ENCODE measurements at places on chromosomes 11 and 22.

DNA sequence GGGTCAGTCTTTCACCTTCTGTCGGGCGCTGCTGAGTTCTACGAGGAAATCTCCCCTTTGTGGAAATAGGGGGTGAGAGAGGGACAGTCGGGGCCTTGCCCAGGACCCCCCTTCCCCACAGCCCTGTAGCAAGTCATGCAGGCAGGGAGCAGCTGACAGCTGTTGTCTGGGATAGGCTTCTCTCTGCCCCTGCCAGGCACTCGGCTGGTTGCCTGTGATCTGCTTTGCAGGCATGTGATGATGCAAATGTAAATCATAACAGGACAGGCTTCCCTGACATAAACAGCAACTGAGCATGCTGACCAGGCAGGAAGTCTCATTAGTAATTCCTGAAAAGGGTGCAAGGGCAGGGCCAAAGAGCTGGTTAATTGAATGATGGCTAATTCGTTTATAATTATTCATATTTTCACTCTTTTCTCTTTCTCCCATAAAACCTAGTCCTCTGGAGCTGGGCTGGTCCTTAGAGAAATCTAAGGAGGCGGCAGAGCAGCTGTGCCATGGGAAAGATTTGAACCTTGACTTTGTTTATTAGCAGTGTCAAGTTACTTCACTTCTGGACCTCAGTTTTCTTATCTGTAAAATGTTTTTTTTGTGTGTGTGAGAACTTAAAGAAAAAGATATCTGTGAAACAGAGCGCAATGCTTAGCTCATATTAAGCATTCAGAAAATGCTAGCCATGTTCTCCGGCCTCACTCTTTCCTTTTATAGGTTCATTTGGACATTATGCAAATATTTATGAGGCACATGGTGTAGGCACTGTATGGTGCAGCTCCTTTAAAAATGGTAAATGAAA is 129.7 kb downstream of the LDLRAD3 start:
- peak; percentile 55 for DNase-seq

DNA sequence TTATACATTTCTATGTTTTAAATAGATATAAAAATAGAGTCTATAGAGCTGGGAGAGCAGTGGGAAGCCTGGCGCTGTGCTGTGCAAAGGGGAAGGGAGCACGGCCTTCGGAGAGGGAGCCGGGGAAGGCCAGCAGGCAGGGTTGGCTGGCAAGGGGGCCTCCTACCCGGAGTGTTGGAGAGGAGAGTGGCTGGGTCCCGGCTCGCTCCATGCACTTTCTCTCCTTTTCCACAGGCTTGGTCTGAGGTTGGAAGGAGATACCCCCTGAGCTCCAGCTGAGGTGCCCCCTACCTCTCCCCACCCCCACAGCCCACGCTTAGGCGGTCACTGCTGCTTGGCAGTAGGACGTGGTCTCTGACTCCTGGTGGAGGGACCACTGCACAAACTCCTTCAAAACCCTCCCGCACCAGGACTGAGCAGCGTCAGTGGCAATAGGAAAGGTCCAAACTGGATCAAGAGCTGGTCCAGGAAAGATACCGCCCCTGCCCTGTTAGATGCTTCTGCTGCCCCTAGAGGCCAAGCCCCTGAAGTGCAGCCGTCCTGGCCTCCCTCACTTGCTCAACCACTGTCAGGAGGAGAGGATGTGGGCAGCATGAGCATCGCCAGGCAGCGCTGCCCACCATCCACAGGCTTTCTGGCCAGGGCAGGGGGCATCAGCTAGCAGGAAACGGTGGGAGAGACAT is 52.9 kb downstream of the SYT13 start:
- DNase-seq: peak; percentile 91

GRCh38 chr22:47259049-47259448 is 496.6 kb downstream of the TBC1D22A start:
- no peak for DNase-seq

DNA sequence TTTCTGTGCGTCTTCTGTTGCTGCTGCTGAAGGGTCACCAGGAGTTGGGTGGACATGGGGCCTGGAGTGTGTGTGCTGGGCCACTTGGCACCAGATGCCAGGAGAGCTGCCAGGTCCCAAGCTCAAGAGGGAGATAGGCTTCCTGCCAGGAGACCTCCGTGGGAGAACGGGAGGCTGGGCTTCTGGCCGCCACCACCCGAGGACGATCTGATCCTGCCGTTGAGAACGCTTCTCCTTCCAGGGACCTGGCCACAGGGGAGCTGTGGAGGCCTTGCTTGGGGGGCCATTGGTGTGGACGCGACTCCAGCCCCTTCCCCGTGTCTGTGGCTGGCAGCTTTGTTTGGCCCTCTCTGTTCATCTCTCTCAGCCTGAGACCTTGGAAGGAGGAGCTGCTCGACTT is 2.4 kb downstream of the BRSK2 start:
- DNase-seq: no peak

DNA sequence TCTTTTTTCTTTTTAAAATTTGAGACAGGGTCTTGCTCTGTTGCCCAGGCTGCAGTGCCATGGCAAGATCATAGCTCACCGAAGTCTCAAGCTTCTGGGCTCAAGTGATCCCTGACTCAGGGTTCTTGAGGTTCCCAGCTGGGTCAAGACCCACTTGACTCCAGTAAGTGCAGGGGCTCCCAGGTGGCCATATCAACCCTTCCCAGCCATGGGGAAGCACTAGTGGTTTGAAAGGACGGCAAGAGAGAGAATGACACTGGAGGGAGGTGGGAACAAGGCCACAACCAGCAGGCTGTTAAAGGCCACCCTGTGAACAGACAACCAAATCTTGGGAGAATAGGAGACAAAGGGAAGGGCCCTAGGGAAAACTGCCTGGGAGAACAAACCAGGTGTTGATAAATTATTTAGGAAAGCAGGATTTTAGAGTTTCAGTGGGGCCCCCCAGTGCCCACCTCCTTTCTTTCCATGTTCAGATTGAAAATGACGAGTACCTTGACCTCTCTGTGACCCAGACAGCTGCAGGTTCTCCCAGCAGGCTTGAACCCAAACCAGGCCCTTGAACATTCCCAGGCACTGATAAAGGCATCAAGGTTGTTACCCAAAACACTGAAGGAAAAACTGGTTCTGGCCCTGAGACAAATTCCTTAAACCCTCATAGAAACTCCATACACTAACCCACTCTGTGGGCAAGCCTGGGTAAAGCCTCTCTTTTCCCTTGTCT is 28.8 kb downstream of the KLHL22 start:
- DNase-seq: no peak

DNA sequence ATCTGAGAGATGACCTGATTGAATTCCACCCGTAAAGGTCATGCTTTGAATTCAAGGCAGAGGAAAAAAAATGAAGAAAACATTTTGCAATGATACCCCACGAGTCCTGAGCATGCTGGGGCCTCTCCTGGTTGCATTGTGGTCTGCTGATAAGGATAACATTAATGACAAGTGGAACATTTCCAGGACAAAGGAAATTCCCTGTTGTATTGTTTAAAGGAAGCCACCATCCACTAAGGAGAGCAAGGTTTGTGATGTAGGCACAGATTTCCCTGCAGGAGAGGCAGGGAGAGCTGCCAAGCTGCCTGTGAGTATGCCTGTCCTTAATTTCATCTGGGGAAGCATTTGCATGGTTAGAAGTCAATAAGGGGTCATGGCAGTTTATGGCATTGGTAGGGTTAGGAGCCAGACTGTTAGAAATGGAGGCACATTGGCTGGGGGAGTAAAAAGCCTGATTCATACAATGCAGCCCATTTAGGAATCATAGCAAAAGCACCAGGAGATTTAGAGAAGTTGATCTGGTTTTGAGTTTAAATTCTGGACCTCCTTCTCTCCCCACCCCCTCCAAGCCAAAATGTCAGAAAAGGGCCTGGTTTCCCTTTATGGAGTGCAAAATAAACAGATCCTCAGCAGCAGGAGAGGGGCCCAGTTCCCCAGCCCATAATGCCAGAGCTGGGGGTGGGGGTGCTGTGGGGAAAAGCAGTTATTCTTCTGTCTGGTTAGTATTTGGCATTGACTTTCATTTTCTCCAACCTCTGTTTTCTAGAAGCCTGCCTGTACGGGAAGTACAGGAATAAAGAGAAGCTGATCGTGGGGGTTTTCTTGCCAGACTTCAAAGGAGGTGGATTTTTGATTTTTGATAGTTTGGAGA is 22.1 kb downstream of the FLI1 start:
- DNase-seq: peak; percentile 42

- DNase-seq: no peak
Observed at GRCh38 chr22:25950111-25950510, 208.1 kb downstream of the MYO18B start.

DNA sequence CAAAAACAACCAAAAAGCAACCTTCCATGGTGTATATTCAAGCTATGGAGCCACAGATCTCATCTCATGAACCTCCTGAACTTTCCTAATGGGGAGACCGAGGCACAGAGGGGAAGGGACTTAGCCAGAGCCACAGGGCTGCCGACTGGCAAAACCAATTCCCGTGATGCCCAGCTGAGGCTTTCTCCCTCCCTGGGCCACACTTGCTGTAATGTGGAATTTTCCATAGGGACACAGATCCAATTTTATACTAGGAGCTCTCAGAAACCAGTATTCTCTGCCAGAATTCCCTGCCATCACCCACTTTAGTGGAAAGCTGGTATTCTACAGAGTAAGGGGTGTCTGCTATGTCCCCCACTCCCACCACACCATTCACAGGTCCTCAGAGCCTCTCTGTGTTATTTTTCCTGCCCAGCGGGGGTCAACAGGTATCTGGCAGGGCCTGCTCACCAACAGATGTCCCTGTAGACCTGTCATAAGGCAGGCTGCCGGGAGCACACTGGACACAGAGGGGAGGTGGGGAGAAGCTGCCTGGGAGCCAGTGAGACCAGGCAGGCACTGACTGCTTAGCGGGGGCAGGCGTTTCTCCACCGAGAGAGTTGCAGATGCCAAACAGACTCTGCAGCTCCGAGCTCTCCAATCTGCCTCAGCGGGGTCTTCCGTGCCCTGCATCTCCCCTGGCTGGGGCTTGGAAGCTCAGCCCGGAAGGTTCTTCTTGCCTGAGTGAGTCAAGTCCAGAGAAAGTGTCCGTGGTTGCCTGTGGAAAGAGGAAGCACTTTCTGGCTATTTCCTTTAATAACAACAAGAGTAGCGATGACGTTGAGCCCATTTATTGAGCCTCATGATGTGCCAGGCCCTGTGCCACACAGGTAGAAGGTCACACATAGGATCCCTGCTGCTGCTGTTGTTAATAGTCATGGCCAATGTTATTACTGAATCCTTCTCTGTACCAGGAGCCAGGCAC is 26.3 kb downstream of the RPS6KA4 start:
- DNase-seq: no peak

DNA sequence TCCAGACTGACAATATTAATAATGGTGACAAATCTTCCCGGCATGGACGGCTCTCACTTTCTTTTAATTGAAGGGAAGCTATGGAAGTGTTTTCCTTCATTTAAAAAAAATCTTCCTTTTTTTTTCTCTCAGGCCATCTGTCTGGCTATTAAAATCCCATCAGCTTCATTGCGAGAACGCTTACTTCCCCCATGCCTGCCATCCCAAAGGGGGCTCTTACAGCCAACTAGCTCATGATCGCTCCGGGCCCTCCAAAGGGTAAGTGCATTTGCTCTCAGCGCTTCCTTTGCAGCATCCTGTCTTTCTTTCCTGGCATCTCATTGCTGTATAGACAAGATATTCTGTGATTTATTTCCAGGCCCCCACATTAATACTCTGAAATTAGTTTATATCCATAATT is 20.7 kb downstream of the CACNG2 start:
- no peak for DNase-seq

DNA sequence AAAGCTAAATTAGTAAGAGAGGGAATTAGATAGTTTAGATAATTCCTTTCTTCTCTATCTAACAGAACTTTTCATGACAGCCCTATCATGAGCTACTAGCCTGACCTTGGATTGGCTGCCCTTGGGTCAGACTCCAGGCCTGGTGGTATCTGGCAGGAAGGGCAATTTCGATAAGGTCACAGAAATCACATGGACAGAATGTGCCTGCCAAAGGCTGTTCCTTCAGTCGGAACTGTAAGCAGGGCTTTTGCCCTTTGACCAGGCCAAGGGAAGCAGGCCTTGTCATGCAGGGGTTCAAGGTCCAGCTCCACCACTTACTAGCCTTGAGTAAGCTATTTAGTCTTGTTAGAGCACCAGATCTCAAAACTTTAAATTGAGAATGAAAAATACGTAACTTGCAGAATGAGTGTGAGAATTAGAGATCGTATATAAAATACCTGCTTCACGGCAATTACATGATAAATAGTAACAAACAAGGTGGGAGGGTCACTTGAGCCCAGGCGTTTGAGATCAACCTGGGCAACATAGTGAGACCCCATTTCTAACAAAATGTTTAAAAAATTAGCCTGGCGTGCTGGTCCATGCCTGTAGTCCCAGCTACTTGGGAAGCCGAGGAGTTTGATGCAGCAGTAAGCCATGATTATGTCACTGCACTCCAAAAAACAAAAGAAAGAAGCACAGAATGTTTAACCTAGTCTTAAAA is 60.8 kb upstream of the SC5D start:
- DNase-seq: no peak

- no peak for DNase-seq
Observed at GRCh38 chr22:26981541-26981940, 324.2 kb downstream of the MIAT start.

- peak; percentile 64 for DNase-seq
Observed at GRCh38 chr11:14336507-14337503, 22.2 kb downstream of the RRAS2 start.

DNA sequence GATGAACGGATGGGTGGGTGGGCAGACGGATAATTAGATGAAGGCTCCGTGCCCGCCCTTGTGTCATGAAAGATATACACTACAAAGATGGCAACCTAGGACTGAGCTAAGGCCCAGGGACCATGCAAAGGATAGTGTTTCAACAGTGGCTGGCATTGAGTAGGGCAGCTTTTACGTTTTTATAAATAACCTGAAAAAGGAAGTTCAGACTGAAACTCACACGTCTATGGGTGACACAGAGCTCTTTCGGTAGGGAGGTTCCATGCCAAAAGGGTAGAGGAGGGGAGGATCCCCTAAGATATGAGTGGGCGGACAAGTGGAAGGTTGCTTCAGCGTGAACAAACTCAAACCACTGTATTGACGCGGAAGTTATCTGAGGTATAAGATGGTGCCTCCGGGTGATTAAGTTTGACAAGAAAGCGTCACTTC is 90.5 kb downstream of the UBASH3B start:
- DNase-seq: no peak

DNA sequence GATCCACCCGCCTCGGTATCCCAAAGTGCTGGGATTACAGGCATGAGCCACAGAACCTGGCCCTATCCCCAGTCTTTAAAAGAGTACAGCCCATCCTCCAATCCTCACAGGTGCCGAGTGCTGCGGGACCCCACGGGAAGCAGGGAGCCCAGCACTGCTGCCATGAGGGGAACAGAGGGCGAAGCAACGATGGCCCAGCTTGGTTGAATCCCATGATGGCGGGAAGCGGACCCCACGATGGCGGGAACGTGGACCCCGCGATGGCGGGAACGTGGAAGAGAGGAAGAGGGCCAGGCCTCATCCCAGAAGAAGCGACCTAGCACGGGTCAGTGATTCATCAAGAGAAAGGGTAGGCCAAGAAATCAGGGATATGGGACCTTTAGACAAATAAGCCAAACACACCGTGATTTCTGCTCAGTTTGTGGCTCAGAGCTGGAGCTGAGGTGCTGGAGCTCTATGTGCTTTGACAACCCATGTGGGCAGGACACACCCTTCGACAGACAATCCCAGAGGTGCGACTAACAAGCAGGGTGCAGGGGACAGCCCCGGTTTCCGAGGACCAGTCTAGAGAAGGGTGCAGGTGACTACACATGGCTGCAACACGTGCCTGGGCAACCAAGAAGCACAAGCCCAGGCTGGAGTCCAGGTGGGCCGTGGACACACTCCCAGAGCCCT is 30.9 kb downstream of the BRD1 start:
- no peak for DNase-seq

GRCh38 chr11:109426442-109427240 is 4.7 kb downstream of the C11orf87 start:
- peak; percentile 5 for DNase-seq

GRCh38 chr11:132055296-132055695 is 684.9 kb downstream of the NTM start:
- DNase-seq: no peak

- DNase-seq: no peak
Observed at GRCh38 chr11:108620958-108621772, 27.6 kb upstream of the EXPH5 start.

Measured in GM03348 (cell line).